Activated naive CD8-positive, alpha-beta T cell treated with anti-CD3 and anti-CD28 coated beads for 36 hours (primary cell): ENCODE measurements at places on chromosomes 1 and 21. TPM values are rescaled to one million over a fixed set of nuclear protein-coding genes. Genes with fewer than 3 reads are reported as not detected.

- peaks cover 6% of the 10 kb centered on the region for H3K36me3 ChIP-seq
- no peaks in the 10 kb centered on the region for H3K4me1 ChIP-seq
- H3K27ac ChIP-seq, result no peak overlapping the region
- H3K4me3 ChIP-seq, result no peak overlapping the region
Observed at GRCh38 chr21:37348664-37349063, 17.9 kb upstream of the DYRK1A start.

DNA sequence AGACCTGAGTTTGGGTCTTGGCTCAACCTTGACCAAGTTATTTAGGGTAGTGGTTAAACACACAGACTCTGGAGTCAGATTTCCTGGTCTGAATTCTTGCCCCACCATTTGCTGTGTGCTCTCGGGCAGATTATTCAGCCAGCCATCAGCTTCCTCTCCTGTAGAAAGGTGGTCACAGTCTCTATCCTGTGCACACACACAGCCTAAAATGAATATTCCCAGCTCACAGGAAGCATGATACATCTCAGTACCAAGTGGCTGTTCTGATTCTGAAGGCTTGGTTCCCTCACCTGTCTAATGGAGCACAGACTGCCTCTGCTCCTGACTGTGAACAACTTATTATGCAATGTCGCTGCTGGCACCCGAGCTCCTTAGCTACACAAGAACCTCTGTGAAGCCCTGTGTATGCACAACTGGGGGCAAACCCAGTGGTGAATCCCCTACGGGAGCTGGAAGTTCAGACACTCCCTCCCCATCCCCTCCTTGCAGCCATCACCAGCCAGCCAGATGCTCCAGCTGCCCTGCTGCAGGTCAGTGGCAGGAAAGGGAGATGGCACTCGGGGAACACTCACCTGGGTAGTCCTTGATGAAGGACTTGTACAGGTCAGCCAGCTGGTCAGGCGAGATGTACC is 13.7 kb downstream of the ENO1 start:
- DNase-seq, result no peak
- H3K27me3 ChIP-seq, result no peaks in the 10 kb centered on the region
- peak overlapping the region; percentile 12 for H3K27ac ChIP-seq
- H3K4me3 ChIP-seq, result no peak overlapping the region

DNA sequence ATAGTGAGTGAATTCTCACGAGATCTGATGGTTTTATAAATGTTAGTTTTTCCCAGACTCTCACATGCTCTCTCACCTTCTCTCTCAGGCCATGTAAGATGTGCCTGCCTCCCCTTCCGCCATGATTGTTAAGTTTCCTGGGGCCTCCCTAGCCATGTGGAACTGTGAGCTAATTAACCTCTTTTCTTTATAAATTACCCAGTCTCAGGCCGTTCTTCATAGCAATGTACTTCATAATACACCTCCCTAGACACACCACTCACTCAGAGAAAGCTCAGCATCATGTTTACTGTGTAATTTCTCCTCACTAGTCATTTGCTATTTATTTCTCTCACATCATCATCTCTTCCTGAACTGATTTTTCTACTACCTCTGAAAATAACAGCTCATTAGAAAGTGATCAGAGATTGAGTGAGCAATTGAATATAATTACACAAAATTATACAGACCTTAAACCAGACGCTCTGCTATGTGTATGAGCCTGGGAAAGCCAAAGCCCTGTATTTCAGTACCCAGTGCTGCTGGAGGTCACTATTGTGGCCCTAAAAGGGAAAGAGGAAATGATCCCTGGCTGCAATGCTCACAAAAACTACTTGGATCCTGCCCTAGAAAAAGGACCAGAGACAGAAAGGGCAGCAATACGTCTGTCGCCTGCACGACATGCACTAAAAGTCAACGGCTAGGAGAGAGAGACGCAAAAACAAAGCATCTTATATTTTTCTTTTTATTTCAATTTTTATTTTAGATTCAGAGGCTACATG is 284.5 kb downstream of the DSCAM start:
- no peak overlapping the region for H3K27ac ChIP-seq
- H3K36me3 ChIP-seq, result peaks cover 1% of the 10 kb centered on the region
- no peak overlapping the region for H3K4me3 ChIP-seq
- H3K27me3 ChIP-seq, result peaks cover 6% of the 10 kb centered on the region

DNA sequence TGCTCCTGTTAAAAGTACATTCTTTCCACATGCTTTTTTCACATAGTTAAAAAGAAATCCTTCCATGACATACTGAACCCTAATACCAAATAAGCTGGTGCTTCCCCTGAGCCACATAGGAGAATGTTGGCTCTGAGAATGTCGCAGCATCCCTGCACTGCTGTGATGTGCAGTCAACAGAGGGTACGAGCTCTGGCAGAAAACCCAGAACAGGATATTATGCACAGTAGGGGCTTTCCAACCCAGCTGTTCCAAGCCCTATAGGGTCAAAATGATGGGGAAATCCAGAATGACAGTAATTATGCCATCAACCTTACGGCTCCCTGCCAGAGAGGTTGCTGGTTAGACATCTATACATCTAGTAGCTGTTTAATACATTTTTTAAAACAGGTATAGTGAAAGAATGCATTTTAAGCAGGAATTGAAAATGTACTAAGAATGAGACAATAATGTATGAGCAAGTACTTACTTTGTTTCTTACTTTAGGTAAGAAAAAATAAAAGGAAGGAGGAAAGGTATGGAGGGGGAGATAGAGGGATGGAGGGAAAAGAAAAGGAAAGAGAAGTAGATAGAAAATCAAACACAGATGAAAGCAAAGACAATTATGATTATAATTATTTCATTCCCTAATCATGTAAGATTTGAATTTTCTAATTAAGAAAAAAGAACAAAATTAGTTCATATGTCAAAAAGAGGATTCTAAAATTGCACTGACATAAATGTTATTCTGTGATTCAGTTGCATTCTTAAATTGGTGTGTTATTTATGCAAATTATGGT is 126.0 kb downstream of the NR5A2 start:
- peak overlapping the region; percentile 96 for H3K27ac ChIP-seq
- DNase-seq, result peak; percentile 61
- H3K36me3 ChIP-seq, result peaks cover 5% of the 10 kb centered on the region
- H3K4me1 ChIP-seq, result peaks cover 43% of the 10 kb centered on the region

DNA sequence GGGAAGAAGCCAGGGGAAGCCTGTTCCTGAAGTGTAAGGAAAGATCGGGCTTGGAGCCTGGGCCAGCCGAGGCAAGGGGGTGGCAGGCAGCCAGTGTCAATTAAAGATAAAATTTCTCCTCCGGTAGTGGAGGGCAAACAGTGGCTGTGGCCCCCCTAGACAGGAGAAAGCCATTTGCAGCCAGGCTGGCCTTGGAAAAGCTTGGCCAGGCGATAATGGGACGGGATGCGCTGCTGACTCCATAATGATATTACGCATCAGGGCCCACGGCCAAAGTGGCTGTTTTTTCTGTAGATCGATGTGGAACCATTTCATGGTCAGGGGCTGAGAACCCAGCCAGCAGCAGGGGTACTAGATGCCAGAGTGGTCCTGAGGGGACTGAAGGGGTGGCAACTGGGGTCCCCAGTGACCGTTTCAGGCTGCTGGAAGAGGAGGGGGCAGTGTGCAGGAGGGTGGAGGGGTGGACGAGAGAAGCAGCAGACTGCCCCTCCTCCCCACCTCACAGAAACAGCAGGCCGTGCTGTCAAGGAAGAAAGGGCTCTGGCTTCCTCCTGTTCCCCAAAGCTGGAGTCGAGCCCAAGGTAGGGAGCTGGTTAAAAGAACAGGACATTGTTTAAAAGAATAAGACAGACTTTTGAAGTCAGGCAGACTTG is 25.2 kb downstream of the KCNC4 start:
- H3K27ac ChIP-seq, result peak overlapping the region; percentile 94
- H3K4me1 ChIP-seq, result peaks cover 49% of the 10 kb centered on the region
- H3K27me3 ChIP-seq, result no peaks in the 10 kb centered on the region
- H3K4me3 ChIP-seq, result peak overlapping the region; percentile 19

DNA sequence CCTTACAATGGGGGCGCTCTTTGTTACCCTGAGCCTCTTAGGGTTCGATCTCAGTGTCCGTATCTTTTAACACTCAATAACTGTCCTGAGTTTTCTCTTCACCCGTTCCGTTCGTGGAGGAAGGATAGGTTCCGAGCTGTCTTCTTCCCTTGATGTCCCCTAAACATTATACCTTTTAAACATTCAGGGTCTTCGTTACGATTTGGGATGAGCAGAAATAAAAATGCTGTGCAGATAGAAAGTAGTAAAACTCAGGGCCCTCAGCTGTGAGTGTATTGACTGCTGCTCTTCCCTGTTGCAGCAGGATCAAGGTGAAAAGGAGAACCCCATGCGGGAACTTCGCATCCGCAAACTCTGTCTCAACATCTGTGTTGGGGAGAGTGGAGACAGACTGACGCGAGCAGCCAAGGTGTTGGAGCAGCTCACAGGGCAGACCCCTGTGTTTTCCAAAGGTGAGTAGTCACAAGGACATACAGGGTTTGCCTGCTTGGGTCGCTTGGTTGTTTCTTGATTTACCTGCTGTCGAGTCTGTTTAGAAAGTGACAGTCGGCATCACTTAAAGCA is 784 bp downstream of the RPL11 start:
- DNase-seq, result no peak
- peak overlapping the region; percentile 97 for H3K27ac ChIP-seq
- H3K4me3 ChIP-seq, result peak overlapping the region; percentile 96
- H3K36me3 ChIP-seq, result peaks cover 59% of the 10 kb centered on the region
- no peaks in the 10 kb centered on the region for H3K27me3 ChIP-seq

NBPF6 gene
- not detected for total RNA-seq

SLC1A7 gene
- total RNA-seq, result not detected

MTMR11 gene
- total RNA-seq, result 0.94 TPM
